ENCODE measurements at places on chromosomes 6 and 20.

- no peak for DNase-seq
Observed at GRCh38 chr6:27129095-27129815, 118.2 kb upstream of the PRSS16 start.

GRCh38 chr20:54661880-54662465 is 186.6 kb downstream of the DOK5 start:
- DNase-seq = no peak

- DNase-seq = no peak
Observed at GRCh38 chr20:44180814-44181213, 6.2 kb downstream of the JPH2 start.

DNA sequence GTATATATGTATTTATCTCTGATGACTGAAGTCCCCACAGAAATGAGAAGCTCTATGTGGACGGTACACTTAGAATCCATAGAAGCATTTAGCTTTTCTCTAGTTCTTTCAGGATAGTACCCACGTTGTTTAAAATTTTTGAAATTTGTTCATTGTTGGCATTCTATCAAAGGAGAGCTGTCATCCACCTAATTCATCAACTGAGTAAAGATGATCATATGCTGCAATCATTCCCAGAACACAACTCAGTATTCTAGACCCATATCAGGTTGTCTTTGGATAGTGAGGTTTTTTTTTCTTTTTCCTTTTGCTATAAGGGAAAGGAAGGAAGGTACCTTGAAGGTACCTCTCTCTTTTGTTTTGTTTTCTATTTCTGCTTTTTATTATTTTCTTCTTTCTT is 9.3 kb downstream of the SERAC1 start:
- DNase-seq = no peak

DNA sequence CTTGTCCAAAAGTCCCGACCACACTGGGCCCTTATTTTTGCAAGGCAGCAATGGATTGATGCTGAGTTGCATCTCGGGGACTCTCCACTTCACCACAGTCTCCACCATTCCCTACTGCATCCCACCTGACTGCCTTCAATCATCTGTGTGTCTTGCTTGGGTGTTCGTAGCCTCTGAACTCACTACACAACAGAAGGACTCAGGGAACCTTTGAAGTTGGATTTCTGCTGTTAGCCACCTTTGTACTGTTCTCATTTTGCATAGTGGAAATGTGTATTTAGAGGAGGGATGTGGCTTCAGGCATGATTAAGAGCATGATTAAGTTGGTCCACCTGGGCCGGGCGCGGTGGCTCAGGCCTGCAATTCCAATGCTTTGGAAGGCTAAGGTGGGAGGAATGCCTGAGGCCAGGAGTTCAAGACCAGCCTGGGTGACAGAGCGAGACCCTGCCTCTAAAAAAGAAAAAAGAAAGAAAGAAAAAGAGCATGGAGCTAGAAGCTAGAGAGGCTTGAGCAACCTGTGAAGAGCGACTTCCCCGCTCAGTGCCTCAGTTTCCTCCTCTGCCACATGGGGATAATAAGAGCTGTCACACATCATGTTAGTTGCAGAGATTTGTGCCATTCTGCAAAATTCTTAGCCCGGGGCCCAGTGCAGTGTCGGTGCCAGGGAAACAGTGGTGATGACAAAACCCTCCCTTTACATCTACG is 121.3 kb upstream of the PTPN1 start:
- no peak for DNase-seq

DNA sequence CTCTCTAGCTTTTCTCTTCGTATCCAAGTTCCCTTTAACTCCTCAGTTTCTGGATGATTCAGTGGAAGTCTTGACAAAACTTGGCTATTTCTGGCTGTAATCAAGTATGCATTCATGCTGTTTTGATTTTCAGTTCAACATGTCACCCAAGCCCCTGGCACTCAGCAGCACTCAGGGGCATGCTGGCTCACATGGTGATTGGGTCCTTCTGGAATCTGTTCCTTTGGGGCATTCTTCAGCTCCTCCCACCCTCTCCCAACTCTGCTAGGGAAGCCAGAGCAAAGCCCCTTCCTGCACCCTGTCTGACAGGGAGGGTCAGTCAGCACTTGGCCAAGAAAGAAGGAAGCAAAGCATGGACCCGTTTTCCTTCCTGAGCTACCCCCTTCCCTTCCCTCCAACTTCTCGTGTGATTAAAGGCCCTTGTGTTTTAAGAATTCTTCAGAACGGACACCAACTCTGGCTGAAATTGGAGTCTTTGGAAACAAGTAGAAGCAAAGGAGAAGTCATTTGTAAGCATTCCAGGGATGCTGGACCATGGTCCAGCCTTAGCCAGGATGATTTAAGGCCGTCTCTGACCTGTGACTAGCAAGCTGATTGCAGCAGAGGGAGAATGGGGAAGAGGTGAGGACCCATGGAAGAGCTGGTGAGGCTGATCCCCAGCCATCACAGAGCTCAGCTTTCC is 7.1 kb downstream of the PLEKHG1 start:
- DNase-seq = no peak

- no peak for DNase-seq
Observed at GRCh38 chr20:35660122-35660937, 4.4 kb downstream of the CPNE1 start.

GRCh38 chr6:81768150-81768942 is 15.9 kb upstream of the TENT5A start:
- no peak for DNase-seq

GRCh38 chr20:7410150-7410549 is 530.1 kb downstream of the HAO1 start:
- no peak for DNase-seq
